Effector memory CD8-positive, alpha-beta T cell (primary cell): ENCODE measurements at places on chromosomes 11 and 22.

DNA sequence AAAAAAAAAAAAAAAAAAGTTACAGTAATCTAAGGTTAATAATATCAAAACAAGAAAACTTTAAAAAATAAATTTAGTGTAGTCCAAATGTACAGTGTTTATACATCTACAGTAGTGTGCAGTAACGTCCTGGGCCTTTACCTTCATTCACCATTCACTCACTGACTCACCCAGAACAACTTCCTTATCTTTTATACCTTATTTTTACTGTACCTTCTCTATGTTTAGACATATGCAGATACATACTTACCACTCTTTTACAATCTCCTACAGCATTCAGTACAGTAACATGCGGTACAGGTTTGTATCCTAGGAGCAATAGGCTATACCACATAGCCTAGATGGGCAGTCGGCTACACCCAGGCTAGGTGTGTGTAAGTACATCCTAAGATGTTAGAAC lies 38.5 kb downstream of the TCF20 start:
- DNase-seq: no peak

GRCh38 chr11:7592711-7593110 lies 78.9 kb downstream of the PPFIBP2 start:
- DNase-seq: no peak

GRCh38 chr11:79720115-79720514 lies 279.3 kb upstream of the TENM4 start:
- no peak for DNase-seq

DNA sequence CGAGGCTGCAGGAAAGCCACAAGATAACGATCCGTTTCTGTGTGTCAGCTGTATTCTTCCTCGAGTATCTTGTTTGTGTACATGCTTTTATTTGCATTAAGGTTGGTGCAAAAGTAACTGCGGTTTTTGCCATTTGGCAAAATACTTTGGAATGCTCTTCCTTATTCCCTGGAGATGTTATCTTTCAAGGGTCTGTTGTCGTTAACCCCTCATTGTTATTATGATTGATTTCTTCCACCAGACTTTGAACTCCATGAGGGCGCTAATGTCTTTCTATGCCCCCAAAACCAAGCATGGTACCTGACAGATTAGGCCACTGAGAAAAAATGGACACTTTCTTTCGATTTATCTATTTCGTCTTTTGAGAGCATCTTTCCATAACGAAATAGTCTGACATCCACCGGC lies 563 bp upstream of the PSMA1 start:
- no peak for DNase-seq

DNA sequence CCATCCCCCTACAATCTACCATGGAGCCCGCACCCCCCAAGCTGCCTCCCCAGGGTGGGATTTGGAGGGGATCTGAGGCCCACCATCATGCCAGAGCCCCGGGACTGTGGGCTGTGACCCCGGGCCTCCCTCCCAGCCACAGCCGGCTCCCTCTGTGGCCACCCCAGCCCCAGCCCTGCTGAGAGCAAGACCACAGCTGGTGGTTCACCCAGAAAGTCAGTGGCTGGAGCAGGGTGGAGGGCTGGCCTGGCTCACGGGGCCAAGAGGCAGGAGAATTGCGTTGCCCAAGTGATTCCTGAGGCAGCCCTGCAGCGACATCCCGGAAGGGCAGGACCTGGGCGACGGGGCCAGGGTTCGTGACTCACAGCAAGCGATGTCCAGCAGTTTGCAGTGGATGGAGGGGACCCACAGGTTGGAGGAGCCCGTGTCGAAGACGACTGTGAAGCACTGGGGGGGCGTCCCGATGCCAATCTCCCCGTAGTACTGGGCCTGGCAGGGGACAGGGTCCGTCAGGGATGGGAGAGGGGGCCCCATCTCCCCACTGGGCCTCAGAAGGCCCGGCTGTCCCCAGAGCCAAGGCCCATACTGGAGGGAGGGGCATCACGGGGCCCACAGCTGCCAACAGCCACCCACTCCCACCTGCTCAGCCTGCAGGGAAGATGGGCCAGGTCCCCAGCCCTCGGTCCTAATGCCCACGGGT lies 4.4 kb downstream of the CTSD start:
- DNase-seq: no peak
